OCI-M1 (cell line): ENCODE measurements at places on chromosomes 7 and 10.

DNA sequence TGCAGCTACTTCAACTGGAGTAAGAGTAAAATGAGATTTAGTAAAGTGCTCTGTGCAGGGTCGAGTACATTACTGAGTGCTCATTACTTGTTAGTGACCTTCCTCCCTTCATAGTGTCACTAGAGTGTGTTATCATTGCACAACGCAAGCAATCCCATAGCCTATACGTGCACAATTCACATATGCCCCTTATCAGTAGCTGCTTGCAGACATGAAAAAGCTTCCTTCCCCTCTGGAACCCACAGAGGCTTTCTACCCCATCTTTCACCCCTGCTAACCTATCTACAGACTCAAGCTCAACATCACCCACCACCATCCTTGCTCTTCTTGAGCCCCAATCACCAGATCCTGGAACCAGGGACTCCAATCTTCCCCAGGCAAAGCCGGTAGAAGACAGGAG lies 59.3 kb downstream of the C7orf25 start:
- DNase-seq: peak; percentile 22

- DNase-seq: no peak
Observed at GRCh38 chr10:112970021-112970420, 20.0 kb downstream of the TCF7L2 start.

- DNase-seq: no peak
Observed at GRCh38 chr10:53597835-53598251, 825.3 kb upstream of the MBL2 start.

GRCh38 chr10:116263870-116264655 lies 8.9 kb downstream of the GFRA1 start:
- DNase-seq: no peak

DNA sequence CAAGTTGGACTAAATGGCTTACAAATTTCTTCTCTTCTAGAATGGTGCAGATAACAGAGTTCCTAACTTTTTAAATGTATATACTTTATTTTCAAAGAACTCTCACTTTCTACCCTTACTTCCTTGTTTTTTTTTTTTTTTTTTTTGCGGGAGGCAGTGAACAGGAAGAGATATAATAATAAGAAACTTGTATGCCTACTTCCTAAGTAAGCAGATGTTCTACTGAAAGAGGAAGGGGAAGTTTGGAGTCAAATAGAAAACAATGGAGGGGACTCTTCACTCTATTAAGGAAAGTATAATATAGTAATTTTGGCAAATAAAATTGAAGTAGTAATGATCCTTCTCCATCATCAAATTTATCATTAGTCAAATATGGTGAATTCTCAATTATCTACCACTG lies 754.0 kb downstream of the KCNMA1 start:
- no peak for DNase-seq

DNA sequence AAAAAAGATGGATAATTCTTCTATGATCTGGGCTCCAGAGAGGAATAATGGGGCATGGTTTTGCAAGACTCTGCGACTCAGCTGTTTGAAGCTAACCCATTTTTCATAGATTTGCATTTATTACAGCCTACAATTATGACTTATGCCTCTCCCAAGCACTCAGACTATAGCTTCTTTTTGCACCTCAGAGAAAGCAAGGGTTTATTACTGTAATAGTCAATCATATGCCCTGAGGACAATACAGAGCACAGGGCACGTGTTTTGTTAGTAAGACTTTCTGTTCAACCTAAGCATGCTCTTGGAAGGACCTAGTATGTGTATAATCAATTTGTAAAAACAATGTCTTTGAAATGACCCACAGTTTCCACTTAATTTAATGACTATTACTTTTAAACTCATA lies 221.2 kb downstream of the PARD3 start:
- DNase-seq: no peak

DNA sequence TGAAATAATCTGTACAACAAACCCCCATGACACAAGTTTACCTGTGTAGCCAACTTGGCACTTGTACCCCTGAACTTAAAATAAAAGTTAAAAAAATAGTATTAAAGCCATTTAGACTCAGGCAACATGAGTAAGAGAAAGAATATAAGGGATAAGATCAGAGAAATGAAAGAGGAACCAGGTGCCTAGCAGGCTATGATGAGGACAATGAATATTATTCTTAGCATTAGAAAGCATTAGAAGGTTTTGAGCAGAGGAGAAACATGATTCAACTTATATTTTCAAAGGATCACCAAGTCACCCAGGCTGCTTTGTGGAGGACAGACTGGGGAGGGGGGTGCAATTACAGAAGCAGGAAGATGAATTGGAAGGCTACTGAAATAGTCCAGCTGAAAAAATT lies 48.1 kb upstream of the TES start:
- no peak for DNase-seq

DNA sequence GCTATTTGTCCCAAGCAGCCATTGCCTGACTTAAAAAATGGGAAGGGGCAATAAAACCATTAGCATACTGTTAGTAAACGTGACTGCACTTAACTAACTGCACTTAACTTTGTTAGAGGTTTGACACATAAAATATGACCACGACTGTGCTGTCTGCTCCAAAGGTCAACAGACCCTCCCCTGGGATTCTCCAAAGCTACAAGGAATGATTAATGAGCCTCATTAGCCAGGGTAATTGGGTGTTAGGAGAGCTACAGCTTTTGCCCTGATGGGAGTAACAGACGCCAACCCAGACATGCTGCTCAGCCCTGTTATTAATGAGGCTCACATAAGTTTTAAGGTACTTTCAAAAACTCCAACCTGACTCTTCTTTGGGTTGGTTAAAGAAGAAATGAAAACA lies 129.4 kb upstream of the PLPP4 start:
- no peak for DNase-seq

- DNase-seq: no peak
Observed at GRCh38 chr10:58588673-58589265, 76.1 kb downstream of the BICC1 start.
